Renal cortex interstitium (tissue), 15 donors: ENCODE measurements at places on chromosomes 16 and 17.

DNA sequence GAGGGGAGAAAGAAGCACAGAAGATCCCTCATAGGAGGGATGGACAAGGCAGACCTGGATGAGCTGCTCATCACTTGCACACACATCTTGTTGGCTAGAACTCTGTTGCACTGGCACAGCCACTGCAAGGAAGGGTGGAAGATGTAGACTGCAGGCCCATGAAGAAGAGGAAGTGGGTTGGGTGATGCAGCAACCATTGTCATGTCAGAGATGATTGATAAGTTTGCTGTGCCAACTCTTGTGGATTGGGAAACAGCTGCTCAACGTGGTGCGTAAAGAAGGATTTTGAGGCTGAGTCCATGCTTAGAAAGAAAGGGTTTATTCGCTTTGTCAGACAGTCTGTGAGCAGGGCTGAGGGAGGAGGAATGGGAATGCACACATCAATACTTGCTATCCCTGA, 161.4 kb upstream of the MPHOSPH6 start:
- DNase-seq, result no peak

GRCh38 chr17:77948690-77949114, 9.8 kb upstream of the TNRC6C start:
- DNase-seq, result no peak

GRCh38 chr17:63476854-63477479, at the start of gene ACE:
Gene ACE (plus strand): TSS chr17:63477061. CDS start chr17:63477095, 34 bp downstream.
- DNase-seq, result no peak

- DNase-seq, result no peak
Observed at GRCh38 chr16:1285669-1286512, 23.5 kb upstream of the UBE2I start.

- DNase-seq, result no peak
Observed at GRCh38 chr16:3051494-3051893, 5.1 kb downstream of the MMP25 start.

GRCh38 chr17:16406742-16407674, 8.4 kb upstream of the TRPV2 start:
- DNase-seq, result no peak

DNA sequence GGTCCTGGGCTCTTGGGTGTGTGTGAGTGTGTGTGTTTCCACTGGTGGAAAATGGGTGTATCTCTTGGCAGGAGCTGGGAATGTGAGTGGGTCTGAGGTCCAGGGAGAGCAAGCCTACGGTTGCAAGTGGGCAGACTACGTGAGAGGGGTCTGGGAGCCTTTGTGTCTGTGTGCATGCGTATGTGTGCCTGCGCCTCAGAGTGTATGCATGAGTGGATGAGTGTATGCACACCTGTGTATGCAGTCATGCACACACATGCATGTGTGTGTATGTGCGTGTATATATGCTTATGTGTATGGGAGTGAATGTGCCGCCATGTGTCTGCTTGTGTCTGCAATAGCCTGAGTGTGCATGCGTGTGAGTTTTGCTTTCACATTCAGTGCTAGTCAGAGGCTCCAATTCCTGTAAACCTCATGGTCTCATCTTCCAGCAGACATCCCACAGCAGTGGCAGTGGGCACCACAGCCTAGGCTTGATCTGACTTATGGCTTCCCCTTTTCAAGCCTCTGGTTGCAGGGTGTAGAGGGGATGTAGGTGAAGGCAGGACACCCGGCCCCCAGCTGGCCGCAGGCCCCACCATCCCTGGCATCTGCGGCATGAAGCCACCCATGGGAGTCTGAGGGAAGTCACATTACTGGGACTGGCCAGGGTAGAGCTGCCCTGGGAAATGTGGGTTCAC, 19.7 kb upstream of the RMI2 start:
- no peak for DNase-seq

GRCh38 chr17:79810130-79811010, 13.5 kb upstream of the CBX8 start:
- DNase-seq, result no peak

- no peak for DNase-seq
Observed at GRCh38 chr16:85902366-85903155, 3.6 kb downstream of the IRF8 start.

GRCh38 chr16:68762996-68763756, 26.1 kb downstream of the CDH1 start:
- DNase-seq, result no peak

DNA sequence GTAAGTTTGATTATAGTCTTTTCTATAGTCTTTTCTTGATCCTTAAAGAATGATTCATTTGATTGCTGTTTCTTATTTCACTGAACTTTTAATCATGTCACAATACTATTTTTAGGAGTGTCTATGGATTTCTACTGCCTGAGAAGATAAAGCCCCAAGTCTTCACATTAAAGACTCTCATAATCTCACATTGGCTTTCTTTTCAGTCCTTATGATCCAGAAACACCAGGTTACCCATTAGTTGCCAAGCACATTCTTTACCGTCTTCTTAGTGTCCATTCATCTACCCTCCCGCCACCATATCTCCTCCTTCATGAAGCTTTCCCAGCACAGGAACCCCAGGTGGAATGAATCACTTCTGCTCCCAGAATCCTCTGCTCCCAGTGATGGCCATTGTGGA, 49.5 kb upstream of the MYOCD start:
- no peak for DNase-seq

- no peak for DNase-seq
Observed at GRCh38 chr17:148757-149156, 11.4 kb downstream of the SCGB1C2 start.

- no peak for DNase-seq
Observed at GRCh38 chr17:8709006-8709405, 35.6 kb downstream of the CCDC42 start.

GRCh38 chr17:2521257-2521656, 9.6 kb upstream of the METTL16 start:
- DNase-seq, result no peak

DNA sequence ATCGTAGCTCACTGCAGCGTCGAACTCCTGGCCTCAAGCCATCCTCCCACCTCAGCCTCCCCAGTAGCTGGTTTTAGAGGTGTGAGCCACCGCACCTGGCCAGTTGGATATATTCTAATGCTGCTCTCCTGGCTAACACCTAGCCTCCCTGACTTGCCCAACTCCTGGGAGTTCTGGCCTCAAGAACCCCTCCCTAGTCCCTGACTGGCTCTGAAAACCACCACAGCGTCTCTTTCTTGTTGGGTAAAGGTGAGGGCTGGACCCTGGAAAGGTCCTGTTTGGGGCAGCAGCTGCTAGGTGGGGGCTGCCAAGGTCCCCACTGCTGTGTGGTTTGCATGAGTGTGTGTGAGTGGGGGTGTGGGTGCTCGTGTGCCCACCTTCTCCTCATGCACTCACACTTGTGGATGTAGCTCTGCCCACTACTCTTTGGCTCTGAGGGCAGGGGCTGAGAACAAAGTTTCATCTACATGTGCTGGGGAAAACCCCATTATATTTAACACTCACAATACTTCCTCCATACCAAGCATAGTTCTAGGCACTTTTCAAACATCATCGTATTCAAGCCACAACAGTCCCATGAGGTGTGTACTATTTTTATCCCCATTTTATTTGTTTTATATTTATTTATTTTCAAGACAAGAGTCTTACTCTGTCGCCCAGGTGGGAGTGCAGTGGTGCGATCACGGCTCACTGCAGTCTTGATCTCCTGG, 7.1 kb upstream of the SPNS3 start:
- DNase-seq, result no peak

DNA sequence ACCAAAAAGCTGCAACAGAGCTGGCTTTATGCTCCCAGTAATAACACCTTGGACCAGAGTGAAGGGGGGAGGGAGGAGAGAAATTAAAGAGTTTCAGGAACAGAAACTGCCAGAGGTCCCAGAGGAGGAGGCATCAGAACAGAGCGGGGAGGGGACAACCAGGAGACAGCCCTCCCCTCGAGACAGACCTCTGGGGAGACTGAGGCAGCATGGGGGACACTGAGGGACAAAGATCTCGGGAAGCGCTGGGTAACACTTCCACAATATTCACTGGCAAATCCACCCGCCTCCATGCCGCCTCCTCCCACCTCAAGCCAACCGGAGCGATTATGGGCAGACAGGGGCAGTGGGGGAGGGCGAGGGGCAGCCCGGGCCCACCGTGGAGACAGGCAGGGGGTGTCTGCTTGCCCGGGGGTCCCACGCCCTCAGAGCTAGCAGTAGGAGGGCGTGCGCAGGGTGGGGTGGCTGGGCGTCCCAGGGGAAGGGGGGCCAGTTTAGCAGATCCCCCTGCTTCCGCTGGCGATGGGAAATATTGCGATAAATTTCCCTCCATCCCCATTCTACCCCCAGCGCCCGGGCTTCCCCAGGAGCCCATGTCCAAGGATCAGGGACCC, 1.2 kb downstream of the PCGF2 start:
- DNase-seq, result no peak

- peak; percentile 71 for DNase-seq
Observed at GRCh38 chr16:87278191-87279093, 38.8 kb downstream of the C16orf95 start.

- no peak for DNase-seq
Observed at GRCh38 chr16:54482892-54483574, 196.4 kb upstream of the IRX3 start.

GRCh38 chr17:52524096-52524637, 365.7 kb upstream of the CA10 start:
- DNase-seq, result no peak

- DNase-seq, result no peak
Observed at GRCh38 chr16:48373258-48374029, 11.8 kb downstream of the SIAH1 start.

DNA sequence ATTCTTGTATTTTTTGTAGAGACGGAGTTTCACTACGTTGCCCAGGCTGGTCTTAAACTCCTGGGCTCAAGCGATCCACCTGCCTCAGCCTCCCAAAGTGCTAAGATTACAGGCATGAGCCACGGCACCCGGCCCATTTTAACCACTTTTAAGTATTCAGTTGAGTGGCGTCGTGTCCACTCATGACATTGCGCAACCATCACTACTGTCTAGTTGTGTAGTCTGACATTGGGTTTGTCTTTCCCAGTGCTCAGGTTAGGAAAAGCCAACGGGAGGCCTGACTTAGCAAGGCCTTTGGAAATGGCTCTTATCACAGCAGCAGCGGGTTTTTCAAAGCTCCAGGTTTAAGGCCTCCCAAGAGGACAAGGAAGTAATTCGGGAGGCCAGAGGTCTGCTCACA, 58.7 kb downstream of the LITAF start:
- DNase-seq, result no peak

GRCh38 chr17:32786169-32786568, 90.8 kb downstream of the MYO1D start:
- no peak for DNase-seq

DNA sequence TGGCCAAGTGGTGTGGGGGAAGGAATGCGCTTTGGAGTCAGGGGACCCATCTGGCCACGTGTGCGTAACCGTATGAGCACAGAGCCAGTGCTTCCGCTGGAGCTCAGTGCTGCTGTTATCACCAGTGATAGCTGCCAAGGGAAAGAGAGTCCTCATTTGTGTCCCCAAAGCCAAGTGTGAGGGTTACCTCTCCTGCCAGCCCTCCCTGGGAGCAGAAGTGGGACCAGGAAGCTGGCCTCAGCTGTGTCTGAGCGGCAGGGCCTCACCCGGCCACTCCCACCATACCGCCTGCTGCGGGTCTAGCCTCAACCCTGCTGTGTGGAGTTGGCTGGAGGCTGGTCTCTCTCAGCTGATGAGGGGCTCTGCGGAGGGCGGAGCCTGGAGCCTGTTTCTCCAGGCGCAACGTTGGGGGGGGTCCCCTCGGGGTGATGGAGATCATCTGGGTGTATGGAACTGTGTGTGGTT, 44.5 kb downstream of the MEAK7 start:
- DNase-seq, result no peak

DNA sequence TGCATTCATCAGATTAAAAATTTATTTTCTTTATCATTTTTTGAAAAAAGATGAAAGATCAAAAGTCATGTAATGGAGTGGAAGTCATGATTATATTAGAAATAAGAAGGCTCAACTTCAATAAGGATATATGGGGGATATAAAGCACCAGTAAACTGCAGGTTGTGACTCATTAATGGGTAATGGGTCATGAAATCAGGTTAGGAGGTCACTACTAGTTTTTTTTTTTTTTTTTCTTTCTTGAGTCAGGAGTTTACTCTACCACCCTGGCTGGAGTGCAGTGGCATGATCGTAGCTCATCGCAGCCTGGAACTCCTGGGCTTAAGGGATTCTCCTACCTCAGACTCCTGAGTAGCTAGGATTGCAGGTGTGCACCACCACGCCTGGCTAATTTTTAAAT, 14.3 kb downstream of the EFCAB13 start:
- DNase-seq, result no peak
